HFFc6 (cell line): ENCODE measurements at places on chromosomes 4 and X.
A peak's percentile ranks its signal among the peaks of the same experiment; 100 is the strongest.

- no peak for DNase-seq
These were observed 455.4 kb downstream of the PCDH18 start for GRCh38 chr4:137076908-137077307.

- no peak for DNase-seq
These were observed 99.0 kb downstream of the AFF2 start for GRCh38 chrX:148599404-148599803.

GRCh38 chr4:102180046-102180445 is 165.2 kb downstream of the SLC39A8 start:
- no peak for DNase-seq

DNA sequence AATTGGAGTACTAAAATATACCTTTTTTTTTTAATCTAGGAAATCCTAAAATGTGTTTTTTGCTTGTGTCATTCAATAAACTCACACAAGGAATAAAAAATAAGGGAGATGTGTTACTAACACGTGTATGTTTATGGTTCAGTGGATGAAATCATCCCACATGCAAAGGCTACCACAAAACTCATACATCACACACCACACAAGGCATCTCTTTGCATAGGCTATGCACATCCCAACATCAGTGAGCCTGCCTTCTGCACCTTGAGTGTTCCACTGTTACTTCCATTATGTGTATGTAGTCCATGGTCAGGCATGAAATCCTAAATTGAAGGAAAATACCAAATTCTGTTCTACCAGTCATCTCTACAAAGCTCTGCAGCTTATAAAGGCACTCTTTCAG is 213.1 kb downstream of the DCTD start:
- DNase-seq = no peak

- peak; percentile 49 for DNase-seq
These were observed 42.4 kb upstream of the SLC2A9 start for GRCh38 chr4:10063544-10064300.

- no peak for DNase-seq
These were observed 15.5 kb upstream of the PDZD4 start for GRCh38 chrX:153845842-153846241.

GRCh38 chr4:84651499-84651898 is 68.6 kb downstream of the CDS1 start:
- no peak for DNase-seq

GRCh38 chr4:99131378-99131777 is 12.7 kb downstream of the ADH4 start:
- no peak for DNase-seq

DNA sequence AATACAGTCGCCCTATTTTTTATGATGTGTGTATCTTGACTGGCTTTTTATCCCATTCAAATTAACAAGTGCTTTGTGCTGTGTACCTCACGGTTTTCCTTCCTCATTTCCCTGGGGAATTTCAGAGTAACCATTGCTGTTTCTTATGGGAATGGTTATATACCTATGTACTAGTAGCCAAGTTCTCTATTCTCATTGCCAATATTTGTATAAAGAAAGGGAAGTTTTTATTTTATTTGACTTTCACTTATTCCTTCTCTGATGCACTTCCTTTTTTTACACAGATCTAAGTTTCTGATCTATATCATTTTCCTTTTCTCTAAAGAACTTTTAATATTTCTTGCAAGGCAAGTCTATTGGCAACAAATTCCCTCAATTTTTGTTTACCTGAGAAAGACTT is 181.3 kb downstream of the SOWAHB start:
- no peak for DNase-seq

DNA sequence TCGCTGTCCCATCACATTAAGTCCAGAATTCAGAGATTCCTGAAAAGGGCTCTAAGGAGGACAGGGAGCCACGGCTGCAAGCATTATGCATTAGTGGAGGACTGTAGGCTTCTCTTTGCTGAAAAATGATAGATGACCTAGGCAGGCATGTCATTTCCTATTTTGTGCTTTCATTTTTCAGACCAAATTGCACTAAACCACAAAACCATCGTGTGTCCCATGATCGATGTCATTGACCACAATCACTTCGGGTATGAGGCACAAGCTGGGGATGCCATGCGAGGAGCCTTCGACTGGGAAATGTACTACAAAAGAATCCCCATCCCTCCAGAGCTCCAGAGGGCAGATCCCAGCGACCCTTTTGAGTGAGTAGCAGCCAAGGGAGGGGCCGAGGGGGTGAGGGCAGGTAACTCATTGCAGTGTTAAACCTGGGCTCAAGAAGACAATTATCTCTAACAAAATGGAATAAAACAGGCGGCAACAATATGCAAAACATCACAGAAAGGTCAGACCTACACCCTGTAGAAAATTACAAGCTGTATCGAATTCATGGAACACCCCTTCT is 355.2 kb upstream of the GALNT7 start:
- DNase-seq = no peak

DNA sequence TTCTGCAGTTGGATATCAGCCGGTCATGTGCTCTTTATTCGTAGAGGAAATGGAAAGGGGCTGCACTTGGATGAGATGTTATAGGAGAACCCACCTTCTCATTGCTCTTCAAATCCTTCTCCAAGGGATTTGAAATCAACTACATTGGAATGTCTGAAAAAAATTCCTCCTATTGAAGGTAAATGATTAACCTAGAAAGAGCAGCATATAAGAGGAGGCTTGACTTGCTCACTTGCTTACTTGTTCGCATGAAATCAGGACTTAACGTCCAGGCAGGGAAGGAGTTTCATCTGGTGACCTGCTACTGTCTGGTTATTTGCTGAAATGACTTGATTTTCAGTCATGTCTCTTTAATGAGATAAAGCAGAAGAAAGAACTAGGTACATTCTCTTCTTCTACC is 338.4 kb upstream of the NOCT start:
- no peak for DNase-seq

- no peak for DNase-seq
These were observed 486.6 kb upstream of the TENM3 start for GRCh38 chr4:181756451-181757095.

GRCh38 chr4:85828027-85828890 is 353.3 kb downstream of the ARHGAP24 start:
- peak; percentile 46 for DNase-seq

DNA sequence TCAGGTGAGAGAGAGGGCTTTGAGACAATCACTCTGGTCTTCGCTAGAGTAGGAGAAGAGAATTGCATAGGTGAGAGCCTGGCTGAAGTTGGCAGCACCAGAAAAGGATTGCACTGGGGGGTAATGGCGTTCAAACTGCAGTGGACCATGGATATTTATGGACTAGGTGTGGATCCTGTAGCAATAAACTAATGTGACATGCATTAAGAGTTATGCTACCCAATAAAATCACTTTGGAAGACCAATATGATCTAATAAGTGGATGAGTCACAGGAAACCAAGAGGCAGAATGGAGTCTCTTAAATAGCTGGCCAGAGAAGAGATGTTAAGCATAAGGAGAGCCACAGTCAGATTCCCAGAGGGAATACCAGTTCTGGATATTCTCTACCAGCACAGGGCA is 259.8 kb downstream of the FBXO8 start:
- no peak for DNase-seq

DNA sequence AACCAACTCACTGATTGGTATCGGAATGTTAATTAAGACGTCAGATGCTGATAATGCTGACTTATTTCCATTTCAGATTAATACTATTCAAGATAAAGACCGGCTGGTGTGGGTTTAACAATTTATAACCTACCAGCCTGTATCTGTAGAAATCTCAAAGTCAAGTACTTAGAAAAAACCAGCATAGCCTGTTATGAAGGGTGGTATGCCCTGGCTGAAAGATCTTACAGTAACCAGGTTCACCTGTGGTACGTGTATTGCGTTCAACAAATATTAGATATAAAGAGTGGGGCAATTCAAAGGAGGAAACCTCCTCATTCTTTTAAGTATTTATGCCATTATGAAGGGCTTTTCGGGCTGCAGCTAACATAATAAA is 240.8 kb upstream of the ANXA3 start:
- no peak for DNase-seq

DNA sequence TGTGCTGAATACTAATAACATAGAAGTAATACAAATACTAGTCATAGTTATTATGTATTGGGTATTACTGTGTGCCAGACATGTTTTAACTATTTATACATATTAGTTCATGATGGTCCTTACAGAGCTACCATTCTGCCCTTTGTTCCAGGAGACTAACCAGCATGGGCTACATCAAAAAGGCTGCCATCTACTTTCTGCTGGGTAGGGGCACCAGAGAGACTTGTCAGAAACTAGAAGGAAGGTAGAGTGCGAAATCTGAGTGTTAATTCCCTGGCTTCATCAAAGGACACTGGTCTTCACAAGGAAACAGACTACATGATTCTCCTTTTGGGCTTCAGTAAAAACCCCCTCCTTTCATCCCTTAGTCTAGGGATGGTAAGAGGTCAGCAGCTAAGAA is 347.8 kb downstream of the GBA3 start:
- no peak for DNase-seq

DNA sequence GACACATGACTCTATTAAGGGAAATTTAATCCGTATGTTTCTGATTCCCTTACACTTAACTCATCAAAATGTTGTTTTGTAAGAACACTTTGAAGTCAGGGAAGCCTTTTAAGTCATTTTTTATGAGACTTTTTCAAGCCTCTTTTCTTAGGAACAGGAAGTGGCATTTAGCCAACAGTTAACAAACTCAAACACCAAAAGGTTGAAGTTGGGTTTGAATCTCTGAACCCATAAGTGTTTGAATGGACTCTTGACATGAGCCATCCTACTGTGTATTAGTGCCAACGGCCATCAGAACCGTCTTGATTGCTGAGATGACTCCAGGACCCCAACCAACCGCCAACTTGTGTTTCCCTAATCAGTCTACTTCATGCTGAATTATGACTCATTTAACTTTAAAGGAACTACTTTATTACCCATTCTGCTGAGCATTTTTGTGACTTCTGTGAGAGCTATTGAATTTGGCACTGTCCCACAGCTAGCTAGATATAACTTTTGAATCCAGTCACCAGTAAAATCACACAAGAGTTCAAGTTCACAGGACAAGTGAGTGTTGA is 209.1 kb upstream of the FAT1 start:
- DNase-seq = peak; percentile 90

DNA sequence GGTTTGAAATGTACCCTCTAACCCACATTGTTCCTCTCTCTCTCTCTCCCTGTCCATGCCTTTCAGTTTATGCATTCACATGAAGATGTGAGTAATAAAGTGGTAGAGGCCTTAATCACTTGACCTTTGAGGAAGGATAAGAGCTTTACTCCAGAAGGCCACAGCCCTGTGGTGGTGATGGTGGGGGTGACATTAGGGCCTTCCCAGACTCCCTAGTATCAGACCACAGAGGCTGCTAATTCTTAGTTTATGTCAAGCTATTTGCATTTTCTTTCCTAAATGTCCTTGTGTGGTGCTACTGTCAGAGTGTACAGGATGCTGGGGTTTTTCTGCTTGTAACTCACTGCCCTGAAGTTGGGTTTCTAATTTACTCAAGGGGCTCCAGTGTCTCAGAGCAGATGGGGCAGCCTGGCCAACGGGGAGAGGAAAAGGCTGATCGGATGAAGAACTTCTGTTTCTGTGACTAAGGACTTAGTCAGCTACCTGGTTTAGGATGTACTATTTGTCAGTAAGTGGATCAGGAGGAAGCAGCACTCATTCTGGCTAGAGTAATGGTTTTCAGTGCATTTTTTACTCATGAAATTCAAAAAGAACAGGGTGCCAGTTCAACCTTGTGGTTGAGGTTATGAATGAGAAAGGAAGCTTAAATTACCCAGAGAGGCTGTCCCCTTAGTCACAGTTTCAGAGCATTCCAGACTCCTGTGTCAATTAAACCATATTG is 509.6 kb upstream of the DIPK2B start:
- peak; percentile 96 for DNase-seq

GRCh38 chrX:21193196-21193595 is 181.0 kb upstream of the CNKSR2 start:
- DNase-seq = no peak

DNA sequence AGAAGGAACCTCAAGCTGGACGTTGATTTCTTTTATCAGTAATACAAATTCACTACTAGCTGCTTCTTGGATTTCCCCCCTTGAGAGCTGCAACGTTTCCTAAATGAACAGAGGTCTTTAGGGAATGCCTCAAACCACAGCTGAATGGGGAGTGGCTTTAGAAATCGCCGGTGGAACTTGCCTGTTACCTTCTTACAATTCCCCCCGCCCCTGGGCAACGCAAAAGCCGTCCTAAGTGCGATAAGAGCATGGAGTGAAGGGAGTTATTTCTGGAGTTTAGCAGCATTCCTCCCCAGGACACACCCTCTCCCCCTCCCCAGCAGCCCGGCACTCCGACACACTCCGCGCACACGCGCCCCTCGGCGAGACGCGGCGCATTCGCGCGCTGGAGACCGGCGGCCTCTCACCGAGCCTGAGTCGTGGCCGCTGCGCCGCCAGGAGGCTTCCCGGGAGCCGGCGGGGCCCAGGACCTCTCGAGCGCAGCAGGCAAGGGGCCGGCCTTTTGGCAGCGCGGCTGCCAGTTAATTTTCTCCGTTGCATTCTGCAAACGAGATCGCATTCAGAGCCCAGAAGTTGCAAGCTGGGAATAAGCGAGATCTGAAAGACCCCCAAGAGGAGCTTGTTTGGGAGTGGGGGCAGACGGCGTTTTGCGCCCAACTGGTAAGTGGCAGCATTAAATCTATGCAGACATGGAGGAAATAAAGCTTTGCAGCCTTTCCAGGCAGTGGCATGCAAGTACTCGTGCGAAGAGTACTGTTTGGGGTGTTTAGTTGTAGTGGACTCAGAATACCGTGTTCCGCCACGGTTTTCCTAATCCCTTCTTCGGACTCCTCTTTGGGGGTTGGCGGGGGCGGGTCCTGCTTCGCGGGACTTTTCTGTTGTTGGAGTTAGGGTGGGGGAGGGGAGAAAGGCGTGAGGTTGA is 134.7 kb downstream of the PALLD start:
- no peak for DNase-seq

DNA sequence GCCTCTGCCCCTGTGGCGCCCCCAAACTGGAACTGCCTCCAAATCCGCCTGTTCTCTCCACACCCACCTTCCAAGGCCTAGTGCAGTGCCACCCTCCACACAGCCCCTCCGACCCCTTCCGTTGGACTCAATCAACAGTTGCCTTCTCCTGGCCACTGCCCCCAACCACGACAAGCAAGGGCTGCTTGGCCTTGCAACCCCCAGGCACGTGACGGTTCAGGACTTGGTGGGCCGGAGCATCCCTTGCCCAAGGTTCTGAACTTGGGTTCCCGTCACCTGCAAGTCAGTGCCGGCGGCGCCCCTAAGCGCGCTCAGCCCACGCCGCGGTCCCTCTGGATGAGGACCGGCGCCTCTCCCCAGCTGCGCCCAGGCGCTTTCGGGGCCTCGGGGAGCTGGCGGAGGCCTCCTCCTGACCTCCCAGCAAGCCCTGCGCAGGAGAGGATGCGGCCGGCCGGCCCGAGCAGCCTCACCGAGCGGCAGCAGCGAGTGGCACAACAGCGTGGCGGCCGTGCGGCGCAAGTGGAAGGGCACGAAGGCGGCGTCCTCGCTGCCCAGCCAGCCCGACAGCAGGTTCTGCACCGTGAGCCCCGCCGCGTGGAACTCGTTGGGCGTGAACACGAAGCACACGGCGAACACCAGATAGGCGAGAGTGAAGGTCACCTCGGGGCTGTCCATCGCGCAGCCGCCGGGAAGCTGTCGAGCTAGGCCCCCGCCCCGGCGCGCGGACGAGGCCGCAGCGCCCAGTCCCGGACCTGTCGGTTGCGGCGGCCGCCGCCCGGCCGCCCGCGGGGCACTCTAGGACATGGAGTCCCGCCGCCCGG is 750 bp downstream of the TMEM129 start:
- peak; percentile 33 for DNase-seq
